Psoas muscle (tissue), 8 donors: ENCODE measurements at places on chromosomes 11 and 22. TPM values are rescaled to one million over a fixed set of nuclear protein-coding genes. Genes with fewer than 3 reads are reported as not detected.
A peak's percentile ranks its signal among the peaks of the same experiment; 100 is the strongest.

DNA sequence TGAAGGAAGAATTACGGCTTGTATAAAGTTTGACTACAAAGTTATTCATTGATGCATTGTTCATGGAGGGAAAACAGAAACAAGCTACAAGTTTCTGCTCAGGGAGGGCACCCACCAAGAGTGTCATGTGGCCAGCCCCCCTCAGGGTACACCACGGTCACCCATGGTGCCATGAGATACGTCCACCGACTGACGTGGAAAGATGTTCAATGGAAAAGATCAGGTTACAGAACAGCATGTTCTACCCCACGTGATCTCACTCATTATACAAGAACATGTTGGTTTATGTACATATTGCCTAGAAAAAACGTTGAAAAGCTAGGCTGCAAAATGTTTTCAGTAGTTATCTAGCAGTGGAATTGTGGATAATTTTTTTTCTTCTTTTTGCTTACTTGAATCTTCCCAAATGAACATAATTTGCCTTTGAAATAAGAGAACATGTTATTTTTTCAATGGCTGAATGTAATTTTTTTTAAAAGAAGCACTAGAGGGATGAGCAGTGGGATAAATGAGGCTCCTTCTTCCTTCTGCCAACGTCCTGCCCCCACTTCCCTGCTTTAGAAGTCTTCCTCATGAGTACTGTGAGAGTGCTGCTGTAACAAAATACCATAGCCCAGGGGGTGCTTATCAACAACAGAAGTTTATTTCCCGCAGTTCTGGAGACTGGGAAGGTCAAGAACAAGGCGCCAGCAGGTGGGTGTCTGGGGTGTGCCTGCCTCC lies 22.5 kb downstream of the RCN1 start:
- DNase-seq: no peak

The SLC37A2 gene
- 1.7 TPM for total RNA-seq

DNA sequence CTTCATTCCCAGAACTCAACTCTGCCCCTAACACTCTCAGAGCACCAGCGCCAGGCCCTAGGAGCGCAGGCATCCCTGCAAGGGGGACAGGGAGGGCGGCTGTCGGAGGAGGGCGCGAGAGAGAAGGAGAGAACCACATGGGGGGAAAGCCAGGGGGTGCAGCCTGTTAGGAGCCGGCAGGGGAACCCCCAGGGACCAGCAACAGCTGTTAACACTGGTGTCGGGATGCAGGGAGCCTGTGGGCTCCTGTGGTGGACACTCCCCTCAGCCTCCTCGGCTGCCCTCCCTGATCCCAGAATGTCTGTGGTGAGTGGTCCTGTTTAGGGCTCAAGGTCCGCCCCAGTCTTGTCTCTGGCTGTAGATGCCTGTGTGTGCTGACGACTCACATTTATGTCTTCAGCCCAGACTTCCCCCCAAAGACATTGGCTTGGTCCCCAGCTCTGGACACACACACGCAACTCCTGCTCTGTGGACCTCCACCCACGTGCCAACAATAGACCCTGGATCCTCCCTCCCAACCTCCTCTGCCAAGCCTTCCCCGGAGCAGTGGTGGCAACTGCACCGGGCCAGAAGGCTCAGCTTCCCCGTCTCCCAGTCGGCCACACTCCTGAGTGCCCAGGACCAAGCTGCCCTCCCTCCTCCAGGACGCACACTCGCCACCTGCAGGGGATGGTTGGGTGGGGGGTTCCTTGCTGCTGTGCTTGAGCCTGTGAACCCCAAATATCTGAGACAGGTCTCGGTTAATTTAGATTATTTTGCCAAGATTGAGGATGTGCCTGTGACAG lies 817 bp upstream of the IFITM5 start:
- peak; percentile 21 for DNase-seq

GRCh38 chr11:35951680-35952079 lies 7.8 kb downstream of the LDLRAD3 start:
- DNase-seq: no peak

- DNase-seq: no peak
These were observed 966.9 kb upstream of the CNTN5 start for GRCh38 chr11:98053851-98054250.

The CD3G gene
- total RNA-seq: 0.26 TPM

- no peak for DNase-seq
These were observed 141.8 kb downstream of the MPPED1 start for GRCh38 chr22:43553451-43554258.

The TYR gene
- total RNA-seq: not detected

GRCh38 chr11:58625826-58626460 lies 3.5 kb downstream of the CNTF start:
- no peak for DNase-seq

The SH3BP1 gene
- total RNA-seq: 1.4 TPM

- DNase-seq: no peak
These were observed 17.8 kb upstream of the NEU3 start for GRCh38 chr11:74970852-74971395.

- peak; percentile 43 for DNase-seq
These were observed 272.7 kb upstream of the CADM1 start for GRCh38 chr11:115776916-115777315.

The OR5P2 gene
- total RNA-seq: not detected

- no peak for DNase-seq
These were observed 90.7 kb downstream of the MPPED2 start for GRCh38 chr11:30495437-30495836.

The TOP3B gene
- 8.1 TPM for total RNA-seq

DNA sequence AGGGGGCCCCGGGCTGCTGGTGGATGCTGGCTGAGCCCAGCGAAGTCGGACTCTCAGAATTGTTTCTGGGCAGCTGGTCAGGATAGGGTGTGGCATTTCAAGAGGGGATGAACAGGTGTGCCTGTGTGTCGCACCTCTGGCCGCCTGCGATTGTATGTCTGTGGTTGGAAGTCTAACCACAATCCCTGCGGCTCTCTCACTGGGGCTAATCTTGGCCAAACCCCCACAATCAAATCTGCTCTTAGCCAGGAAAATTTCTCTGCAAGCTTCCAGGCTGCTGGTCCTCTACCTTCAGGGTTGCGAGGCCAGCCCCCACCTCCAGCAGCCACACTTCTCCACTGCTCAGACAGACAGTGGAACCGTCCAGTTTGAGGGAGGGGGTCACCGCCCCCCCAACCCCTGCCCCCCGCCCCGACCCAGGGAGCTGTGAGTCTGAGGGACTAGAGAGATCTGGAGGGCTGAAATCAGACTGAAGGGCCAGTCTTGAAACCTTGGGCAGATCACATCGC lies 953 bp downstream of the ATG16L2 start:
- DNase-seq: no peak
